AG04450 (cell line): ENCODE measurements at places on chromosomes 1 and 21. TPM values are rescaled to one million over a fixed set of nuclear protein-coding genes. Genes with fewer than 3 reads are reported as not detected.

SPATA17 gene
- polyA plus RNA-seq = 0.61 and 0.69 TPM in 2 replicates

DYNLT5 gene
- polyA plus RNA-seq = 0.71 and 0.98 TPM in 2 replicates

PALMD gene
- 0.37 and 0.43 TPM in 2 replicates for polyA plus RNA-seq

KIF14 gene
- polyA plus RNA-seq = 1.5 and 2.9 TPM in 2 replicates

PRR9 gene
- polyA plus RNA-seq = not detected in 2 replicates

HMGCS2 gene
- polyA plus RNA-seq = not detected in 2 replicates

ITGB2 gene
- polyA plus RNA-seq = 0.04 TPM in 1 of 2 replicates, not detected in the other

IL24 gene
- 0.60 and 0.73 TPM in 2 replicates for polyA plus RNA-seq

LINGO4 gene
- not detected in 2 replicates for polyA plus RNA-seq

CCDC27 gene
- polyA plus RNA-seq = not detected in 2 replicates

BMP8A gene
- polyA plus RNA-seq = not detected in 2 replicates

SASS6 gene
- 0.58 and 1.0 TPM in 2 replicates for polyA plus RNA-seq

MIXL1 gene
- polyA plus RNA-seq = 0.12 and 0.21 TPM in 2 replicates
